ENCODE measurements at places on chromosomes 11 and 22. TPM values are rescaled to one million over a fixed set of nuclear protein-coding genes. Genes with fewer than 3 reads are reported as not detected.

The RNF141 gene
- total RNA-seq, result 36.1 TPM

GRCh38 chr22:45013138-45013537 lies 3.3 kb upstream of the PHF21B start:
- DNase-seq, result no peak

The HPX gene
- 0.36 TPM for total RNA-seq

The TTC28 gene
- 12.1 TPM for total RNA-seq

The PANX3 gene
- total RNA-seq, result not detected

DNA sequence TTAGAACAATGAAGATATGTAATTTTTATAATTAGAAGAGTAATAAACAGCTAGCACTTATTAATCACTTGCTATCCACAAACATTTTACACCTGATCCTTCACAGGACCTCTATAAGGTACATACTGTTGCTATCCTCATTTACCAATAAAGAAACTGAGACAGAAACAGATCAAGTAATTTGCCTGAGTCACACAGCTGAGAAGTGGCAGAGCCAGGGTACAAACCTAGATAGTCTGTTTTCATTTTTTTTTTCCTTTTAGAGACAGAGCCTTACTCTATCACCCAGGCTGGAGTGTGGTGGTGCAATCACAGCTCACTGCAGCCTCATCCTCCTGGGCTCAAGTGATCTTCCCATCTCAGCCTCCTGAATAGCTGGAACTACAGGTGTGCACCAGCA lies 71.8 kb upstream of the PTH start:
- no peak for DNase-seq

DNA sequence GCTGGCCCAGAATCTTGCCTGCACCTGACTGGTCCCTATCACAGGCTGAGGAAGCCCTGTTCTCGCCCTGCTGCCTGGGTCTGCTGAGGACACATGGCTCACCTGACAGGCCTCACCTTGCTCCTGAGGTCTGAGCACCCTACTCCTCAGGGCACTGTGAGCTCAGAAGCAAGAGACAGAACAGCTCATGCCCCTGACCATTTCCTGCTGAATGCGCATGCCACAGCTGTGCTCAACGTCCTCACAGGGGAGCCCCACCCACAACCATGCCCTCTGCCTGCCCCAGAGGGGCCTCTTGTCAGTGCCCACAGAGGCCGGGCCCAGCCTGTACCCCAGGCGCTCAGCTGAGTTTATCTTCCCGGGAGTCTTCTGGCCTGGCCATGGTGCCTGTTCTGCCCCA lies 2.8 kb upstream of the TSPO start:
- DNase-seq, result no peak

DNA sequence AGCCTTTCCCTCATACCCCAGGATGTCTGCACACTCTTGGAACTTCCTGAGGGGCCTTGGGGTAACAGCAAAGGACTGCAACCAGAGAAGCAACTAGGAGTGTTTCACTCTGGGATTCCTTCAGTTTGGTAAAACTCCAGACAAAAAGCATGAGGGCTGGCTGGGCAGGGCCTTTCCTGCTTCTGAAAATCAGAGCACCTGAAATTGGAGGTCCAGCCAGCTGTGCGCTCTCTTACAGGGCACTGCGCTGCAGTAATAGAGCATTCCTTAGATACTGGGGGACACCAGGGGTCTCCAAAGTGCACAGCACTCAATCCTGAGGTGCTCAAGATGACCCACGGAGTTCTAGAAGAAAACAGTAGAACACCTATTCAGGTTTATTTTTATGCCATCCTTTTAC lies 49.7 kb downstream of the PLEKHA7 start:
- no peak for DNase-seq

DNA sequence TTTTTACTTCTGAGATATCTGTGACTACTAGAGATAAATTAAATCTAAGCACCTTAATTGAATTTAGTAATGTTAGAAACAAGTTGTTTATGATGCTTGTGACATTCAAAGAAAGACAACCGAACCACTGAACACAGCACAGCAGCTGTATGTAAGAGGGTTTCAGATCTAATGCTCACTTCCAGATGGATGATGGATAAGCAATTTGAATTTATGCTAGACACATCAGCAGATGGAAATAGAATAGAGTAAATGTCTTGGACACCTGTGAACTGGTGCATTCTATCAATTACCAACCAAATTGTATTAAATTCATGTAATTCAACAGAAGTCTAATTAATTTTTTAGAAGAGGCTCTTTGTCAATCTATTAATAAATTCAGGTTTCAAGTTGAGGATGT lies 306.3 kb downstream of the CNTN5 start:
- no peak for DNase-seq

- DNase-seq, result no peak
These were observed 3.6 kb downstream of the C11orf16 start for GRCh38 chr11:8928981-8929615.

DNA sequence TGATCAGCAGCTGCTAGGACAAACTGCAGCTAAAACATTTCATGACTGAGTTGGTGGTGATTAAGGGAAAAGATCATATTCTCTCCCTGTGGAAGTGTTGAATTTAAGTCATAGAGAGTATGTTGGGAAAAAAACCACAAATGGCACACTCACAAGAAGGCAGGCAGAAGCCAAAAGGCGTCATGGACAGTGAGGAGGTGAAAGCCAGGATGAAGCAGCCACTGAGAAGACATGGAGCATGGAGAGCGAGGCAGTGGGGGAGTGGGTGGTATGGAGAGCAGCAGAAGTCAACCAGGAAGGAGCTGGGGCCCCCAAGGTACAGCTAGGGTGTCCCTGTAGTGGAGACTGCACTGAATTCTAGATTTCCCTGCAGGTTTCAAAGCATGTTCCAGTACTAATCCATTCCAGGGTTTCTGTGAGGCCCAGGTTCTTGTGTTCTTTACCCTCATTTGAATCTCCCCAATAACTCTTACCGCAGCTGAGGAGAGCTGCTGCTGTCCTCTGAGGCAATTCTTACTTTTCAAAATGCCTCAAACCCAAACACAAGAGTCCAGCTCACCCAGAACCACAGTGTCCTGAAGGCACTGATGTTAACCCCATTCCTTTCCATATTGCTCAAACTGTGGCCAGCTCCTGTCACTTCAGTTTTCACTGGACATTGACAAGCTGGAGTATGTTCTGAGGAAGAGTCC lies 191.8 kb upstream of the E2F8 start:
- no peak for DNase-seq

The KRTAP5-2 gene
- not detected for total RNA-seq

The LRRC56 gene
- total RNA-seq, result 0.46 TPM

DNA sequence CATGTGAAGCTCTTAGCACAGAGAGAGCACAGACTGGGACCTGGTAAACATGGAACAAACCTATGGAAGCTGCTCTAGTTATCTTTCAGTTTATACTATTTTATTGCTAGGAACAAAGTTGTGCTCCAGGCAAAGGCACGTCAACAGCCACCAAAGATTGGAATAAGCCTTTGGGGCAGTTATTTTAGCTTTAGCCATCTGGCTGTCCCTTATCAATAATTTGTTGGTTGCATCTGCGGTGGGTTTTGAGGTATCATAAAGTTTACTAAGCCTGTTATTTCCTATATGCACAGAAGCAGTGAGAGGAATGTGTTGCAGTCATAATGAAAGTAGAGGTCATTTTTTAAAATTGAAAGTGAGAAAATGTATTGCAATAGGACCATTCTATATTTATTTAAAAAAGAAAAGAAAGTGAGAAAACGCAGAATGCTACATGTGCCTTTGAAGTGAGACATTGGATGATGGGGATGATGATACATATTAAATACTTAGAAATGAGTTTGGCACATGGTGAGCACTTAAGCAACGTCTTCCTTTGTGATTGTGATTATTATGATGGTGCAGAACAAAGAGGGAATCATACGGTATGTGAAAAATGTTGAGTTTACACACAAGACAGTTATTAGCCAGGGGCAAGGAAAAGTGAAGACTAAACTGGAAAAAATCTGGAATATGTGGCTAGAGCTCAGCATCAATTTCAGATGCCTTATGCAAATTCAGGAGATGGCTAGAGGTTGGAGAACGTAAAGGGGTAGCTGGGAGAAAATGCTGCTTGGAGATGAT lies 58.3 kb downstream of the PRR5L start:
- DNase-seq, result no peak

DNA sequence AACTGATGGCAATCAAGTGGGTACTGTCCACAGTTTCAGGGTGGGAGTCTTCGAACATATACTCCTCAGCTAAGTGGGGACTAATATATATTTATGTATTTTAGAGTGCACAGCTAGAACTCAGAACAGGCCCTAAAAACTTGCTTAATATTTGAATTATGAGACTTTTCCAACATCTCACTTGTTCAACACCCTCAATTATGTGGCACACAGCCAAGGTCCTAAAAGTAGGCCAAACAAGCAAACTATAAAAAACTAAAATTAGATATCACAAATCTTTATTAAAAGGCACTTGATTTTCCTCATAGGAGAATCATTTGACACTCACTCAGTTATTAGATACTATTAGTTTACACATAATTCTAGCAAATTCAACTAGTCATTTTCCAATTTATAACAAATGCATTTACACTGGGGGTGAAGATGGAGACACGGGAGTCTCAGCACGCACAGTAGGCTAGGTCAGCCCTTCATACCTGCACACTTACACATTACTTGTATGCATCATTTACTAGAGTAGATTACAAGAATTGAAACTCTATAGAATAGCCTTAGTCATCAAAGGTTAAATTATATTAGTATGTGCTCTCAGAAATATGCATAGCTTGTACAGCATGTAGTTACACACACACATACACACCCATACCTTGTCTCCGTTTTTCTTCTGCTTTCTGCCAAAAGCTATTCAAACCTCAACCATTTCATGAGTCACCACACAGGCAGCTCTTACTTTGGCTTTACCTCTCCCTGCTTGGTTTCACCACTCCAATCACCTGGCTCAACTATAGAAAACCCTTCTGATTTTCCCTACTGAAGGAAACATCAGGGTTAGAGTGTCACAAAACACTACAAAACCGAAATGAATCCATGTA lies 171.5 kb downstream of the SBF2 start:
- DNase-seq, result no peak

DNA sequence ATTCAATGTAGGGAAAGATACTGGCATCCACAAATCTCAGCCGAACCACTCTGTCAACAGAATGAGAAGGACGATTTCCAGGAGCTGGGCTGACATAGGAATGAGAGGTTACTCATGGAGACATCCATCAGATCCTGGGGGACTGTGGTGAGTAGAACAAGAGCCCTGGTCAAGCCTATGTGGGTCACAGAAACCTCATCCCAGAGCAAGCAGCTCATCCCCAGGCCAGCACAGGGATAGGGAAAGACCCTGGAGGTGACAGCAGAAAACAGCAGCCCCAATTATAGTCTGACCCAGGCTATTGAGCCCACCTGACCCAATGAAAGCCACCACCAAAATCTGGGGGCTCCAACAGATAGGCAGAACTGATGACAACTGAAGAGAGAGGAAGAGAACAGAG lies 128.0 kb upstream of the SERPIND1 start:
- no peak for DNase-seq

DNA sequence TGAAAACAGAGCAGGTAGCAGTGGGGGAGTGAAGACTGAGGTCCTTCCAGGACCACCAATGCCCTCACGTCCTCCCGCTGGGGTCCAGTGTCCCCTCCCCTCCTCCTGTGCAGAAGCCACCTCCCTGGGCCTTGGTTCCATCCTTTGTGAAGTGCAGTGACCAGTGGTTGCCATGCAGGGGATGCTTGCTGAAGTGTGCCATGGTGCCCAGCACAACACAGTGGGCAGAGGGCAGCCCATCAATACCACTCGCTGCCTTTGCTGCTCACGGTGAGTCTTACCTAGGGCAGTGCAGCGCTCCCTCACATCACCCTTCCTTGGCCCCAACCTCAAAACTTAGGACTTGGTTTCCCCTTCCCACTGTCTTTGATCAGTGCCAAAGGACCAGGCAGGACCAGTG lies 12.9 kb downstream of the MYEOV start:
- DNase-seq, result no peak

- no peak for DNase-seq
These were observed 14.8 kb upstream of the MPPED1 start for GRCh38 chr22:43396934-43397457.

GRCh38 chr11:134856056-134856971 lies 444.3 kb upstream of the B3GAT1 start:
- no peak for DNase-seq

GRCh38 chr11:45879803-45880686 lies 5.4 kb upstream of the MAPK8IP1 start:
- no peak for DNase-seq

DNA sequence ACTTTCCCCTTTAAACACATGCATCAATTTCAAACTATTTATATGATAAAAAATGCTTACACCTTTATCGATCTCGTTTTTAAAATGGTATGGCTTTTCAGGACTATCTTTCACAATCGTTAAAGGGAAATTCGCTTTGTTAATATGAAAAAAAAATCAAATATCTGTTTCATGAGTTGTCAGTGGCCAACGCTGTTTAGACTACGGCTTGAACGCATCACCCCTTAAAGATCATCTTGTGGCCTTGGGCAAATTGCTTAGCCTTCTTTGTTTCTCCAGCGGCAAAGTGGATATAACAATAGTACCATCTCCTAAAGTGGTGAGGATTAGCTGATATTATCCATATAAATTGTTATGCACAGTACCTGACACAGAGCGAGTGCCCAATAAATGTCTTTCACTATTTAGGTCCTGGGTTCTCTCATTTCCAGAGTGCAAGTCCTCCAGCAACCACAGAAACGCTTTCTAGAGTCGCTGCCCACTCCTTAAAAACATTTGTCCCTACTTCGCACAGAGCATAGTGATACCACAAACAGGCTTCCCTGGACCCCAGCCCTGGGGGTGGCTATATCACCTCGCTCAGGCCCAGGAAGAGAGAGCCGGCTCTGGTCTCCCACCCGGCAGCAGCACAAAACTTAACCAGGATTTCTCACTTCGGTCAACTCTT lies 904 bp downstream of the SLC35F2 start:
- DNase-seq, result no peak

The VSIG10L2 gene
- not detected for total RNA-seq

DNA sequence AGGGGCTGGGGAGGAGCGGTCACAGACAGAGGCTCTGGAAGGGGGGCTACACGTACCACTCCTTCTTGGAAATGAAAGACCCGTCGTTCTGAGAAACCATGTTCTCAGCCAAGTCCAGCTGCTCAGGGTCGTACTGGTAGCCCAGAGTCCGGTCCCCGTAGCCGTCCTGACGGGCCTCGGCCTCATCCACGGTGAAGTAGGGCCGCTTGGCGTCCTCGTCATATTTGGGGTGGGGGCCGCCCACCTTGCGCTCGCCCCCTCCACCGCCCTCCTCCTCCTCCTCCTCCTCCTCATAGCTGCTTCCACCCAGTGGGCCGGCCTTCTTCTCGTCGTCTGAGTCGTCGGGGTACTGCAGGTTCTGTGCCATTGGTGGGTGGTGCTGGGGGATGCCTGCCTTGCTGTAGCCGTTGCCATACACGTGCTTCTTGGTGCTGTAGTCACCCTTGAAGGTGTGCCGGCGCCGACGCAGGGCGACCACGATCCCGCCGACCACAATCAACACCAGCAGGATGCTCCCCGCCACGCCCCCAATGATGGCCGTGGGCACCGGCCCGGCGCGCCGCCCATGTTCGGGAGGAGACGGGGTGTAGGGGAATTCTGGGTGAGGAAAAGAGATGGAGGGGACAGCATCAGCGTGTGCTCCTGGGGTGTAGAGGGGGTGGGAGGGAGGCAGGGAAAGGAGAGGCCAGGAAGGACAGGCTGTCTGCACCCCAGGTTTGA lies 64.1 kb downstream of the NECTIN1 start:
- no peak for DNase-seq

The MPEG1 gene
- 5.3 TPM for total RNA-seq

GRCh38 chr22:47236161-47236560 lies 473.7 kb downstream of the TBC1D22A start:
- no peak for DNase-seq

Data from psoas muscle (tissue), 8 donors.